Urothelium cell line (cell line): ENCODE measurements at places on chromosomes 11 and 22.
A peak's percentile ranks its signal among the peaks of the same experiment; 100 is the strongest.

DNA sequence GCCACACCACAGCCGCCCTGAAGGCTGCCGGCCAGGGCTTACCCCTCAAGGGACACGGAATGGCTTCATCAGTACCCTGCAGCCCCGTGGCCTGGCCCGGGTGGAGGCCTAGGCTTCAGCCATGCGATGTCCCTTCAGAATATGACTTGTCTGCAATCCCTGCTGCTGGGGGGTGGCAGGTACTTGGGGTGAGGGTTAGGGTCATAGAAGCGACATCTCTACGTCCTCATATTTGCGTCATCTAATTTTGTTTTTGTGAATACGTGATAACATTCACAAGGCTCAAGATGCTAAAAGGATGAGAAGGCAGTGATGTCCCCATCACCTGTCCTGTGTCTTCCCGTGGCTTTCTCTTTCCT lies 6.4 kb downstream of the CCND1 start:
- DNase-seq, result no peak

DNA sequence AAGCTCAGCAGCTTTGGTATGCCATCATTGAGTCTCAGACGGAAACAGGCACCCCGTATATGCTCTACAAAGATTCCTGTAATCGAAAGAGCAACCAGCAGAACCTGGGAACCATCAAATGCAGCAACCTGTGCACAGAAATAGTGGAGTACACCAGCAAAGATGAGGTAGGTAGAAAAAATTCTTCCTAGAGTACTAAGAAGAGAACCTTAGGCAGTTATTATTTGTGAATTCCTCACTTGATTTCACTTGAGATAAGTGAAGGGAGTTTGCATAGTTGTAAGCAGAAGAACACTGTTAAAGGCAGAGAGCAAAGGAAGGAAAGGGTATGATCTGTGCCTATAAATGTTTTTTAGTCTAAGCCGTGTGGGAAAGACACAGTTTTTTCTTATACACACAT lies 28.6 kb downstream of the RRM1 start:
- DNase-seq, result no peak

GRCh38 chr11:114165326-114166230 lies 106.1 kb downstream of the ZBTB16 start:
- DNase-seq, result no peak

DNA sequence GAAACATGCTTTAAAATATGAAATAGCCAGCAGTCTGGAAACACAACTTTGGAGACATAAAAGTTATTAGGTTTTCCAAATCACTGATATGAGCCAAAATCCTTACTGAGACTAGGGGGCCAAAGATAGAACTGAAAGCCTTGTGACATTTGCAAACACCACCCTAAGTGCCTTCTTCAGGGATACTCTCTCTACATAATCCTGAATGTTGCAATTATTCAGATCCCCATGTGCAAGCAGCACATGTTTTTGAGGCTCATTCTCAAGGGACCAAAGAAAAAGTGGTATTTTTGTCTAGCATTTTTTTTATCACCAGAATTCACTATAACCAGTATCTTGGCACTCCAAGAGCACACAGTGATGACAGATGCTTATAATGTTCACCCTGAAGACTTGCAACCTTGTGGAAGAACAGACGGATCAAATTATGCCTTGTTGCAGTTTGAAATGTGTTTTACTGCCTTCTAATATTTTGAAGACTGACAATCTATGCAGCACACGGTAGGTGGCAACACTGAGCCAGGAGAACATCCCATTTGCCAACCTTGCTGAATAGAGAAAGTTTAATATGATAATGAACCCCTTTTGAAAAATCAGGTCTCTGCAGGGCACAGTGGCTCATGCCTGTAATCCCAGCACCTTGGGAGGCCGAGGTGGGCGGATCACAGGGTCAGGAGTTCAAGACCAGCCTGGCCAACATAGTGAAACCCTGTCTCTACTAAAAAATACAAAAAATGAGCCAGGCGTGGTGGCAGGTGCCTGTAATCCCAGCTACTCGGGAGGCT lies 78.5 kb downstream of the PLEKHA7 start:
- peak; percentile 57 for DNase-seq

- no peak for DNase-seq
These were observed 12.3 kb downstream of the IPO7 start for GRCh38 chr11:9396752-9397151.

DNA sequence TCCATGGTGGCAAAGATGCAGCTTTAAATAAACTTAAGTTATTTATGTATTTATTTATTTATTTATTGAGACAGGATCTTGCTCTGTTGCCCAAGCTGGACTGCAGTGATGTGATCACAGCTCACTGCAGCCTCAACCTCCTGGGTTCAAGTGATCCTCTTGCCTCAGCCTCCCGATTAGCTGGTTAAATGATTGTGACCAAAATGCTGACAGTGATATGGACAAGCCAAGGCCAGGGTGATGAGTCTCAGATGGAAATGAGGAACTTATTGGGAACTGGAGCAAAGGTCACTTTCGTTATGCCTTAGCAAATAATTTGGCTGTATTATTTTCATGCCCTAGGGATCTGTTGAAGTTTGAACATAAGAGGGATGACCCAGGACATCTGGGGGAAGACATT lies 9.3 kb upstream of the LRP5 start:
- no peak for DNase-seq

DNA sequence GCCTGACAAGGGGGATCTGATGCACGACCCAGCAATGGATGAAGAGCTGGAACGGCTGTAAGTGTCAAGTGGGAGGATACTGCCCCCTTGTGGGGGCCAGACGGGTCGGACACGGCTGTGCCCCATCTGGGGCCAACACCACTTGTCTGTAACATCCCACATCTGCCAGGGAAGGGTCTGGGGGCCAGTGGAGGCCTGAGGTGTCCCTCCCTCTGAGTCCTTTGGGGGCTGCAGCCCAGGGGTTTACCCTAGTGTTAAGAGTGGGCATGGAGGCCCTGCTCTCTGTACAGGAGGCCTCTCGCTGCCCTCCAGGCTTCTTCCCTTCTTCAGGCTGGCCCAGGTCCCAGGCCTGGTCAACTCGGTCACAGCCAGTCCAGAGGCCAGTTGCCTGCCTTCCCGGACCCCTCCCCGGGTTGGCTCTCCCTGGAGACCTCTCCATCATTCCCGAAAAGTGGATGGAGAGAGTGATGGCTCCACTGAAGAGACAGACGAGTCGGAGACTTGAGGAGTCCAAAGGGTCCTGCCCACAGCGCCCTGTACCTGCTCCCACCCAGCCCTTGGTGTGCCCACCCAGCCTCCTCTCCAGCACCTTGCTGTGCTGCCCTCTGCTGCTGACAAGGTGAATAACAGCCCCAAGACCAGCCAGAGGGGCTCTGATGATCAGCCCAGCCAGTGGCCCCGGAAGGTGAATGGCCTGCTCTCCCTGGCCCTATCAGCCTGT lies 15.4 kb downstream of the ARFGAP2 start:
- DNase-seq, result peak; percentile 79

DNA sequence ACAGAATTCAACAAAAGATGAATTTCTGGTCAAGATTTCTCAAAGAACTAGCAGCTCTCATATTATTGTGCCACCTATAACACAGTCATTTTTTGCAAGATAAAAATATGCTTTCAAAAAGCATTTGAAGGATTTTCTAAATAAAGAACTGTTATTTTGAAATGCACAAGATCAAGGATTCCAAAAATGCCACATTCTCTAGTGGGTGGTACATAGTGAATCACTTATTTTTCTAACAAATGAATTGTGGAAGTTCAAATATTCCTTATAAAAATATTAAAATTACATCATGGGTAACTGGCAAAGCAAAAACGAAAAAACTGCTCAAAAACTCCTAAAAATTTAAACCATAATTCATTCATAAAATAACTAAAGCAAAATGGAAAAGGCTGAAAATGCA lies 2.1 kb downstream of the RNF141 start:
- no peak for DNase-seq

DNA sequence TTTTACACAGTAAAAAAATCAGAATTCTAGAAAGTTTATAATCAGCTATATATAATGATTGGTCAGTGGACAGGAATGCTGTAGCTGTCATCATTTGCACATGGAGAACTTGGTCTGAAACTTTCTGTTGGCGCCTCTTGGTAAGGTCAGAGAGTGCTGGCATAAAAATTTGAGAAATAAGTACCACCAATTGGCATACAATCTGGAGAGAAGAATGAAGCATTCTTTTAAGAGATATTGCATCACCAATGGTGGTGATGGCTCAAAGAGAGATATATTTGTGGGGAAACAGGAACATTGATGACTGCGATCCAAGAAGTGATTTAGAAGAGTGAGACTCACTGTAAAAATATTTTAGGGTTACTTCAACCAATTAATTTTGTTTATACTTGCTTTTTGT lies 19.8 kb upstream of the OOSP1 start:
- DNase-seq, result no peak

GRCh38 chr11:83691451-83691950 lies 405.3 kb upstream of the CCDC90B start:
- DNase-seq, result no peak

- peak; percentile 95 for DNase-seq
These were observed 93.2 kb downstream of the LRRC32 start for GRCh38 chr11:76577226-76577920.

- DNase-seq, result no peak
These were observed 6.2 kb upstream of the CRYBB2 start for GRCh38 chr22:25213221-25213620.

GRCh38 chr11:4068962-4069361 lies 25.6 kb upstream of the RRM1 start:
- no peak for DNase-seq

DNA sequence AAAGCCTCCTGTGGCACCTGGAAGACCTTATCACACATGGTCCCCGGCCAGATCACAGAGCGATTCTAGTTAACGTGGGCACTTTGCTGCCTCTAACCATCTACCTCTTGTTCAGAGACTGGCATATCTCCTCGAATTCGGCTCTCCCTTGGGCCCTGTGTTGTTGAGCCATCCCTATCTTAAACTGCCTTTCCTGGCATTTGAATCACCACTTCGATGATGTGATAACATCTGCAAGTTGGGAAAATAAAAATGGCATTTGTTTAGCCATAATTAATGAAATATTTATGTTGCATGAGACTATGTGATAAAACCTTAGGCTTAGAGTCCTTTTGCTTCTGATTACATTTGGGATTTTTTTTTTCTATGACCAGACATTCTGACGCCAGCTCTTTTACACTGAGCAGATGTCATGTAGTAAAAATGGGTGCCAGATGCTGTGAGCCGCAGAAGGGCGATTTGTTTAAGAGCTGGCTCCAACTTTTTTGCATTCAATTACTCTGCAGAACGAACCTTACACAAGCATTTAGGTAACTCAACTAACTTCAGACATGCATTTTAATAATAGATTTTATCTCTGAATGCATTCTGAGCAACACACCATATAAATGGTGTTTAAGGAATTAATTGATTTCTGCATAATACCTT lies 58.5 kb upstream of the PARVA start:
- DNase-seq, result no peak

GRCh38 chr11:9527481-9528135 lies 45.9 kb upstream of the WEE1 start:
- DNase-seq, result no peak

DNA sequence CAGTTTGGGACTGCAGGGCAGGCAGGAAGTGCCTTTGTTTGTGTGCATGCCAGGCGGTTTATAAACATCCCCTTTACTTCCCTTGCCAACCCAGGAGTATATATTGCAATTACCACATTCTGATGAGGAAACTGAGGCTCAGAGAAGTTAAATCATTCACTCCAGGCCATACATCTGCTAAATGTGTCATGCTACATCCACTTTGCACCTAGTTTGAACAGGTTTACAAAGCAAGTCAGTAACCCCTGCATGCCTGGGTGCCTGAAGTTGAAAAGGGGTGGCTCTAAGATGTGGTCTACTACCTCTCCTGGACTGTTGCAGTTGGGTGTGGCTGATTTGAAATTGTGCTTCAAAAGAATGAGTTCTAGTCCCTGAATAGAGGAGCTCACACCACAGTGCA lies 23.6 kb downstream of the FLI1 start:
- DNase-seq, result no peak

DNA sequence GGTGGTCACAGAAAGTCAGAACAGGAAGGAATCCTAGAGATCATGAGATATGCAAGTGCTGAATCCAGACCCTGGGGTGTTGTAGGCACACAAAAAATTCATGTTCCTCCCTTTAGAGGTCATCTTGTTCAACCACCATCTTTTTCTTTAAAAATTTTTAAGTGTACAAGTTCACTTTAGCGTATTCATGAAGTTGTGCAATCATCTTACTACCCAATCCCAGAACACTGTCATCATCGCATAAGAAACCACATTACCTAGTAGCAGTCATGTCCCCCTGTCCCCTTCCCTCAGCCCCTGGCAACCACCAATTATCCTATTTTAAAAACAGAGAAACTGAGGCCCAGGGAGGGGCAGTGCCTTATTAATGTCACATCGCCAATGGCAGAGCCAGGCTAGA lies 20.3 kb upstream of the WNT11 start:
- DNase-seq, result no peak

DNA sequence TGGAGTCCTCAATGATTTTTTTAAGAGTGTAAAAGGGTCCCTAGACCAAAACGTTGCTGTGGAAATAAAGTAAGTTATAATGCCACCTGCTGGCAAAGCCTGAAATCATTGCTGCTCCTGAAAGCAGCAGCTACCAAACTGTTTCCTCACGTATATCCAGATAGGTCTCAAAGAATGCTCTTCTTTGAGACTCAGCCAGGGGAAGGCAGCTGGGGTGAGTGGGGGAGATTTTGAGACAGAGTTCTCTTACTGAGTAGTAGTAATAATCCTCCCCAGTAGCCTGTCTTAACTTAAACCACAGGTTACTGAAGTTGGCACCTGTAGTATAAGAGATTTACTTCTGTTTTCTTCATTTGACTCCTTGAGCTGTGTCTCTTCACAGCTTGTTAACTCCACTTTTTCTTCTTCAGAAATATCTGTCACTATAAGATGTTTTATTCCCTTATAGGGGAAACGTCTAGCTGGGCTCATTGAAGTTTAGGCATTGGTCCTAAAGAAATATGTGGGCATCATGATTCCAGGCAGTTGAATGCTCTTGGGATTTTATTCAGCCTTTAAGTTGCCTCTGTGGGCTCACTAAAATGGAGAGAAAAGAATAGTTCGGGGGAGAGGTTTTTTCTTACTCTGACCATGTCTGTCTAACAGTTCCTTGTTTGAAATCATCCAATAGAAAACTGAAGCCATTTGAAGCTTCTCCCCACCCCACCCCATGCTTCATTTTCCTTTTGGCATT lies 77.9 kb downstream of the BTBD10 start:
- DNase-seq, result peak; percentile 38

- no peak for DNase-seq
These were observed 19.5 kb downstream of the WNT11 start for GRCh38 chr11:76186776-76187279.

GRCh38 chr11:73306069-73306841 lies 1.8 kb upstream of the ARHGEF17 start:
- DNase-seq, result no peak

DNA sequence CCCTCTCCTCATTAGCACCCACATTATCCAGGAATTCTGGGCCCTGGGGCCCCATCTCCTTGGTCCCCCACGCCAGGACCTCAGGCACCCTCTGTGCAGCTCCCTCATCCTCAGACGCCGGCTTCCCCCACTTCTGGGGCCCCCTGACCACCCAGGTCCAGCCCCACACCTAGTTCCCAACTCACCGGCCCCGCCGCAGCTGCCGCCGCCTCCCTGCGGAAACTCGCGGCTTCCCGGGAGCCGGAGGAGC lies at the start of gene PCSK7:
PCSK7 (minus strand) TSS at position 232 of the 250 bp plus-strand sequence. CDS start 2,229 bp downstream, outside the sequence.
- no peak for DNase-seq

GRCh38 chr11:67384851-67385366 lies 6.9 kb upstream of the RAD9A start:
- peak; percentile 54 for DNase-seq

GRCh38 chr22:30087611-30088010 lies 7.3 kb downstream of the HORMAD2 start:
- DNase-seq, result no peak
